Activated CD8-positive, alpha-beta T cell treated with anti-CD3 and anti-CD28 coated beads, Interleukin-2, amount 10 ng/mL, durations not matched to agents 7 days and 5 days (primary cell): ENCODE measurements at places on chromosomes 5 and 9. TPM values are rescaled to one million over a fixed set of nuclear protein-coding genes. Genes with fewer than 3 reads are reported as not detected.

The GNPDA1 gene
- total RNA-seq: 34.9 TPM

The SLC1A3 gene
- total RNA-seq: not detected

The CDKN2A gene
- total RNA-seq: 32.9 TPM

The GRIN3A gene
- not detected for total RNA-seq

The DNAH5 gene
- not detected for total RNA-seq

The C1QTNF2 gene
- total RNA-seq: not detected

The PCDHGA8 gene
- total RNA-seq: not detected

GRCh38 chr9:128382261-128382660 is 11.1 kb downstream of the URM1 start:
- H3K27ac ChIP-seq: no peak overlapping the region
- H3K27me3 ChIP-seq: no peaks in the 10 kb centered on the region
- peaks cover 19% of the 10 kb centered on the region for H3K36me3 ChIP-seq
- no peaks in the 10 kb centered on the region for H3K4me1 ChIP-seq

DNA sequence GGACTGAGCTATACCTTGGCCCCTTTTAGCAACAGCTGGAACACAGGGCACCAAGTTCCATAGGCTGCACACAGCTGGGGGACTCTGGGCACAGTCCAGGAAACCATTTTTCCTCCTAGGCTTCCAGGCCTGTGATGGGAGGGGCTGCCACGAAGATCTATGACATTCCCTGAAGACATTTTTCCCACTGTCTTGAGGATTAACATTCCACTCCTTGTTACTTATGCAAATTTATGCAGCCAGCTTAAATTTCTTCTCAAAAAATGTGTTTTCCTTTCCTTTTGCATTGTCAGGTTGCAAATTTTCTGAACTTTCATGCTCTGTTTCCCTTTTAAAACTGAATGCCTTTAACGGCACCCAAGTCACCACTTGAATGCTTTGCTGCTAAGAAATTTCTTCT is 580.1 kb upstream of the FTMT start:
- no peak overlapping the region for H3K4me3 ChIP-seq
- H3K36me3 ChIP-seq: no peaks in the 10 kb centered on the region
- no peaks in the 10 kb centered on the region for H3K4me1 ChIP-seq
- H3K27me3 ChIP-seq: no peaks in the 10 kb centered on the region
- H3K27ac ChIP-seq: no peak overlapping the region

DNA sequence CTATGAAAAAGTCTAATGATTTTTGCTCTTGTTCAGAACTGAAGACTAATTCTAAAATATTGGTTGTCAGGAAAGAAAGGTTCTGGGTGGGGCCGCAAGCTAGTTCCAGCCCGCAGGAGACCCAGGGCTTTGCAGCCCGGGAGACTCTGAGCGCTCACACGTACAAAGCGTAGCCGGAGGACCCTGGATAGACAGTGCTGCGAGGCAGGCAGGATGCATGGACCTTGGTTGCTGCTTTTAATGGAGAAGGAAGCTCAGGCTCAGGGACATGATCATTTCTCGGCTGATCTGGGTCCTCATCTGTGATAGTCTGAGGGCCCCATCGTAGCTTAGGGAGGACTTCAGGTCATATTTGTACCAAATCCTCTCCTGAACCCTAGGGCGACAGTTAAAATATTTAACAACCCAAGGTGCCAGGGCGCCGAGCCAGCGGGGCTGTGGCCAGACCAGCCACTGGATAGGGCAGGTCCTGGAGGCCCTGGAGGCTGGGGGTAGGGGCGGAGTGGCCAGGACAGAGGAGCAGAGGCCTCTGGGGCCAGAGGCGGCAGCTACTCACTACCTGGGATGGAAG is 70.1 kb upstream of the UNC5A start:
- no peak overlapping the region for H3K27ac ChIP-seq
- H3K27me3 ChIP-seq: peaks cover 56% of the 10 kb centered on the region
- H3K36me3 ChIP-seq: no peaks in the 10 kb centered on the region
- peaks cover under 1% of the 10 kb centered on the region for H3K4me1 ChIP-seq
- no peak for DNase-seq

DNA sequence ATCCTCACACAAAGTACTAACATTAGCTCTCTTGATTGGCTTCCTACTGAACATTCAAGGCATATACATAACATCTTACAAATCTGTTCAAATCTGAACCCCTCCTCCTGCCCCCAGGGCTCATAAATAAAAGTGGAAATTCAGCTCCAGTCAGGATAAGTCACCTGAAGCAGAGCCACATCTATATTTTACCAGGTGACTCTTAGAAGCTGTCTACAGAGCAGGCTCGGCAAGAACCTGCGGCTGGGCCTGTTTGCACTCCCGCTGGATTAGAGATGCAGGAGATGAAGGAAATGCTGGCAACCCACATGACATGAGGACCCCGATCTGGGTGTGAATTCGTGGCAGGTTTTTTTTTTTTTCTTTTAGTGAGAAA is 3.0 kb upstream of the CPLX2 start:
- DNase-seq: no peak
- no peak overlapping the region for H3K27ac ChIP-seq
- no peak overlapping the region for H3K4me3 ChIP-seq
- peaks cover 3% of the 10 kb centered on the region for H3K4me1 ChIP-seq
- no peaks in the 10 kb centered on the region for H3K36me3 ChIP-seq

- peak; percentile 27 for DNase-seq
- H3K4me3 ChIP-seq: peak overlapping the region; percentile 50
- peaks cover 54% of the 10 kb centered on the region for H3K36me3 ChIP-seq
- H3K27me3 ChIP-seq: no peaks in the 10 kb centered on the region
- H3K27ac ChIP-seq: peak overlapping the region; percentile 83
Measured at GRCh38 chr5:37112383-37112991, 136.7 kb downstream of the CPLANE1 start.

DNA sequence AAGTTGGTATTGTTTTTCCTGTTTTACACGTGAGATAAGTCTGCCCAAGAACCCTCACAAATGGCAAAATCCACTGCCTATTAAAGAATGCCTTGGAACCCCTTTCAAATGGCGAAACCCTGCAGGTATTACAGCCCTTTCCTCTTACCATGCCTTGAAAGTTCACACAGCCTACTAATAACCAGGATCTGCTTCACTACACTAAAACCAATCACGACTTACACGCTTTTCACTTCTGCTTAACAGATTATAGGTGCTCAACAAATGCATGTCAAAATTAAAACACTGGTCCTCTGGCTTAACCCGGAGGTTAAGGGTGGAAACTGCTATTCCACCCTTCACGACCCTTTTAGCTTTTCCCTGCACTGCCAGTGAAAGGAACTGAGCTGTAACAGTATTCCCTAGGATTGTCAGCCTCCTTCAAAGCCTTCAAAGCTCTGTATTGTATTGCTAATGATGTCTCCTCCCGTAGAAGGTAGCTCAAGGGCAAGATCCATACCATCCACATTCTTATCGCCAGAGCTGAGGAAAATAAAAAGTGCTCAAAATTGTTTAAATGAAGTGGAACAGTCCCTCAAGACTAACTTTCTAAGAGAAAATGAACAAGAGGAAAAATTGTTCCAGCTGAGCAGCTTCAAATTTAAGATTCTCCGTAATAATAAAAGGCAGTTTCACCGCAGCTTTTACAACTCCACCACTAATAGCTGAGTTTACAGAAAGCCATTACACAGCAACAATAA is 997 bp downstream of the AUH start:
- peaks cover 28% of the 10 kb centered on the region for H3K36me3 ChIP-seq
- peak overlapping the region; percentile 97 for H3K4me3 ChIP-seq
- peaks cover 49% of the 10 kb centered on the region for H3K4me1 ChIP-seq
- no peaks in the 10 kb centered on the region for H3K27me3 ChIP-seq
- DNase-seq: no peak

DNA sequence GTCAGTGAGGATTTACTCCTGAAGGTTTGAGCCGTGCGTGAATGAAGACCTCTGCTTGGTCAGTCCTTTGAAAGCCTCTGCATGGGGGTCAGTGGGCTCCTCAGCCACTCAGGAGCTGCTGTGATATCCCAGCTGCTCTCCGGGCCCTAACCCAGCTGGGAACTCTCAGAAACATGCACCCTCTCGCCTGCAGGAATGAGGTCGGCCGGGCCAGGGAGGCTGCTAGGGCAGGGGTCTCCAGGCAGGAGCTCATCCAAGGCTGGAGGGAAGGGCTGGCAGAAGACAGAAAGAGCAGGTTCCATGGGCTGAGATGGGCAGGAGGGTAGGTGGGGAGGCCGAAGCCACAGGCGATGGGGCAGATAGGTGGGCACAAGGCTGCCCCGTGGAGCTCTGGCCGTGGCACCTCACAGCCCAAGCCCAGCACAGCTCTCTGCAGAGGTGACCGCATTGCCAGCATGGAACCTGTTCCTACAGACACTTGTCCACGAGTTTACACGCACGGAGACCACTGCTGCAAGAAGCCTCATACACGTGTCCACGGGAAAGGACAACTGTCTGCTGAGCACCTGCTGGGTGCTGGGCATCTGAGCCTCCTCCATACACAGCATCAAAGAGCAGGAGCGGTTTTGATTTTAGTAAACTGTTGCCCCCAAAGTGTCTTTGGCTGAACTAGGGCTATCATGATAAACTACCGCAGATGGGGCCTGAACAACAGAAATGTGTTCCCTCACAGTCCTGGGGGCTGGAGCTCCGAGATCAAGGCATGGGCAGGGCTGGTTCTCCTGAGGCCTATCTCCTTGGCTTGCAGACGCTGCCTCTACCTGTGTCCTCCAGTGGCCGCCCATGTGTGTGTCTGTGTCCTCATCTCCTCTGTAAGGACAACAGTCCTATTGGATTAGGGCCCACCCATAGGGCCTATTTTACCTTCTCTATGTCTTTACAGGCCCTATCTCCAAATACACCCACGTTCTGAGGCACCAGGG is 85.2 kb upstream of the ADAMTS2 start:
- no peak for DNase-seq
- no peaks in the 10 kb centered on the region for H3K27me3 ChIP-seq
- no peak overlapping the region for H3K27ac ChIP-seq
- H3K36me3 ChIP-seq: no peaks in the 10 kb centered on the region
- no peaks in the 10 kb centered on the region for H3K4me1 ChIP-seq
- no peak overlapping the region for H3K4me3 ChIP-seq

DNA sequence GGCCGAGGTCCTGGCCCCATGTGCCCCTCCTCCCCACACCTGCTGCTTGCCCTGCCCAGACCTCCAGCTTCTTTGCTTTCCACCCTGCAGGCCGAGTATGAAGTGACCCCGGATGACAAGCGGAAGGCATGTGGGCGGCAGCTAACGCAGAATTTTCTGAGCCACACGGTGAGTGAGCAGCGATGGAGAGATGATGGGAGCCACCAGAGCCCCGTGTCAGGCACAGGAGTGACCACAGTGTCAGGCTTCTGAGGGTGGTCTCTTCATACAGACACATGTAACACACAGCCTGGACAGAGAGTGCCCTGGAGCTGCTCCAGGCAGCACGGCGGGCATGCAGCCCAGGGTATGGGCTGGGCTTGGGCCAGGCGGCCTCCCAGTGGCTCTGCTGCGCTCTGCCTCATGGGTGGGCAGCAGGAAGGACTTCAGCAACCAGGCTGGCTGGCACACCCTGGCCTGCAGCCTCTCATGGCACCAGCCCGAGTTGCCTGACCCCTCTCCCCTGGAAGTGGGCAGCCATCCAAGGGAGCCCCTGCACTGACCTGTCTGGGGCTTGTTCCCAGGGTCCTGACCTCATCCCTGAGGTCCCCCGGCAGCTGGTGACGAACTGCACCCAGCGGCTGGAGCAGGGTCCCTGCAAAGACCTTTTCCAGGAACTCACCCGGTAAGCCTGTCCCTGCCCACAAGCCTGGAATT is 5.8 kb downstream of the GRK6 start:
- H3K4me3 ChIP-seq: peak overlapping the region; percentile 97
- H3K27me3 ChIP-seq: no peaks in the 10 kb centered on the region
- peaks cover 80% of the 10 kb centered on the region for H3K4me1 ChIP-seq
- peaks cover 89% of the 10 kb centered on the region for H3K36me3 ChIP-seq
- no peak for DNase-seq
- H3K27ac ChIP-seq: peak overlapping the region; percentile 93

DNA sequence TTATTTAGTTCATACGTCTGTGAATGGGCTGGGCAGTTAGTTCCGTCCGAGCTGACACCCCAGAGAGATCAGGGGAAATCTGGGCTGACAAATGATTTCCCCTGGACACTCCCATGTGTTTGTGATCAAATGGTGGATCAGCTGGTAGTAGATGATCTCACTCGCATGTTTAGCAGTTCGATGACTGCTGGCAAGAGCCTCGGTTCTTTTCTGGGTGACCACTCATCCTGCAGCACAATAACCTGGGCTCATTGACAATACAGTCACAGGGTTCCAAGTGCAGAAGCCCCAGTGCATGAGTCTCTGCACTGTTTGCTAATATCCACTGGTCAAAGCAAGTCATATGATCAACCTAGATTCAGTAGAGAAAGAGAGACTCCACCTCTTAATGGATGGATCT is 155.9 kb downstream of the NR2F1-AS1 start:
- H3K4me1 ChIP-seq: no peaks in the 10 kb centered on the region
- DNase-seq: no peak
- H3K27ac ChIP-seq: no peak overlapping the region
- no peaks in the 10 kb centered on the region for H3K36me3 ChIP-seq
- H3K27me3 ChIP-seq: peaks cover 2% of the 10 kb centered on the region

- H3K27me3 ChIP-seq: peaks cover 6% of the 10 kb centered on the region
- peak within 1 kb of the TSS; percentile 65 for H3K27ac ChIP-seq
- DNase-seq: peak; percentile 79
Measured at GRCh38 chr5:177446200-177447065, at the start of gene PRR7. PRR7 (plus strand) TSS chr5:177446814; CDS start chr5:177455068, 8,254 bp downstream.

DNA sequence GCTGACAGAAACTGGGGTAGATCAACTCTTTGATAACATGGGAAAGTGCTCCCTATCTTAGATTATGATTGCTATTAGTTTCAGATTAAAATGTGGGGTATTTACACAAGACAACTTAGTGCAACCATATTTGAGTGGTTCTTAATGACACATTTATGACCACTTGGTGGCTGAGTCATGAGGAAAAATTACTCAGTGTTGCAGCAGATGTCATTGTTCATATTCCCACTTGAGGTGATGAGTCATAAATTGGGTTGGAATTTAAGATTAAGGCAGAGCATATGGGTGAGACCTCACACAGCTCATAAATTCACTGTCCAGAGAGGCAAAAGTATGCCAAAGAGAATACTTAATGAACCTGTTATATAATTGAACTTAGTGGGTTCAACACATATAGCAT is 408.3 kb downstream of the DMRT2 start:
- H3K36me3 ChIP-seq: no peaks in the 10 kb centered on the region
- H3K4me3 ChIP-seq: no peak overlapping the region
- no peak for DNase-seq
- no peaks in the 10 kb centered on the region for H3K4me1 ChIP-seq
- no peaks in the 10 kb centered on the region for H3K27me3 ChIP-seq
- H3K27ac ChIP-seq: no peak overlapping the region

- peak overlapping the region; percentile 87 for H3K27ac ChIP-seq
- H3K36me3 ChIP-seq: peaks cover 73% of the 10 kb centered on the region
- peaks cover 97% of the 10 kb centered on the region for H3K4me1 ChIP-seq
Measured at GRCh38 chr9:127966416-127967150, 14.2 kb downstream of the EEIG1 start.

GRCh38 chr5:134769206-134769605 is 10.6 kb downstream of the DDX46 start:
- H3K4me3 ChIP-seq: no peak overlapping the region
- H3K27me3 ChIP-seq: no peaks in the 10 kb centered on the region
- no peak for DNase-seq
- H3K4me1 ChIP-seq: no peaks in the 10 kb centered on the region
- no peak overlapping the region for H3K27ac ChIP-seq
- H3K36me3 ChIP-seq: peaks cover 41% of the 10 kb centered on the region

GRCh38 chr9:91474656-91475055 is 51.0 kb upstream of the NFIL3 start:
- no peak overlapping the region for H3K4me3 ChIP-seq
- no peak for DNase-seq
- H3K27ac ChIP-seq: no peak overlapping the region
- peaks cover 36% of the 10 kb centered on the region for H3K27me3 ChIP-seq
- no peaks in the 10 kb centered on the region for H3K4me1 ChIP-seq
- H3K36me3 ChIP-seq: no peaks in the 10 kb centered on the region

- H3K27ac ChIP-seq: no peak overlapping the region
- DNase-seq: peak; percentile 48
- H3K4me1 ChIP-seq: peaks cover 18% of the 10 kb centered on the region
- peaks cover 16% of the 10 kb centered on the region for H3K36me3 ChIP-seq
Measured at GRCh38 chr5:157740229-157740610, 3.3 kb upstream of the LSM11 start.
